Activated CD4-positive, alpha-beta T cell treated with anti-CD3 and anti-CD28 coated beads, Interleukin-2, Interleukin-6, amounts not matched to agents 100 ng/mL and 50 ng/mL, durations not matched to agents 16 hours and 8 hours (primary cell): ENCODE measurements at places on chromosomes 4 and X.

GRCh38 chr4:188287169-188287894, 148.1 kb downstream of the TRIML1 start:
- no peak for DNase-seq

DNA sequence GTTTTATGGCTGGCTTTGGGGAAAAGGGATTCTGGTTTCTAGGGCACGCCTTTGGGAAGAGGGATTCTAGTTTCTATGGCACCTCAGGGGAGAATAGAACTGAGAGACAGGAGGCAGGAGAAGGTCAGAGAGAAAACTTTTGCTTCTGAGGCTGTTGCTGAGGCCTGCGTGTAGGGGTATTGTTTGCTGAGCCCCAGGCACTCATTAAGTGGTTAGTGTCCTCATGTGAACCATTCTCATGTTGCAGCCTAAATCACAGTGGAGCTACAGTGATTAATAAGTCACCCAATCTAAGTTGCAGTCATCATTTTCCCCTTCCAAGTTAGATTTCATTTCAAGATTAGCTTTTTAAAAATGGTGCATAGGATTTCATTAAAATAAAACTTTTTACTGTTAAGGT, 29.0 kb downstream of the VCX3A start:
- DNase-seq = no peak

DNA sequence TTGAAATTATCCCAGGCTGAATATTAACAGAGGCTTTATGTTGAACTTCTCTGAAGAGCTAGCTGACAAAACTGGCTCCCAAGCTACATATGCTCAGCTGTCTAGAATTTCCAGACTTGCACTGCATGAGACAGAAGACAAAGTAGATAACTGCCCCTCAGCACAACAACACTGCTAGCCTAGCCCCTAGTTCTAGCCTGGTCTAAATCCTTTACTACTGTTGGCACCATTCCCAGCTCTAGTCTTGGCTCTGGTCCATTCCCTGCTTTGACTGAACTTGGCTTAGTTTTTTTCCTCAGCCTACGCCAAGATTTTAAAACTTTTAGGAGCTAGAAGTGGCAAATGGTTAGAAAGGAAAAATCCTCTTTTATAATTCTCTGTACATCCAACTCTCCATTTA, 7.6 kb upstream of the OPHN1 start:
- no peak for DNase-seq

DNA sequence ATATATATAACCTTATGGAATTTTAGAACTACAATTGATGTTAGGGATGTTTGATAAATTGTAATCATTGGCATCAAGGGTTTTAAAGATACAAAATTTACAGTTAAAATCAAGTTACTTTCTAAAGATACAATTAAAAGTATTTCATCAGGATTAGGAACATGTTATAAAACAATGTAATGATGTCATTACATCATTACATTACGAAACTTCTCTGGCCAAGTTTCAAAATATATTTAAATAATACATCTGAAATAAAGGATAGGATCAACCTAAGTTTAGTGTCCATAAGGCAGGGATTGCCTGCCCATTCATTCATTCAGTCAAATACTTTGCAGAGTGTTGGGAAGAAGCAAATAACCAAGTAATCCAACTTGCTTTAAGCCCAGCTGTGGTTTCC, 75.1 kb downstream of the TENM3 start:
- no peak for DNase-seq

DNA sequence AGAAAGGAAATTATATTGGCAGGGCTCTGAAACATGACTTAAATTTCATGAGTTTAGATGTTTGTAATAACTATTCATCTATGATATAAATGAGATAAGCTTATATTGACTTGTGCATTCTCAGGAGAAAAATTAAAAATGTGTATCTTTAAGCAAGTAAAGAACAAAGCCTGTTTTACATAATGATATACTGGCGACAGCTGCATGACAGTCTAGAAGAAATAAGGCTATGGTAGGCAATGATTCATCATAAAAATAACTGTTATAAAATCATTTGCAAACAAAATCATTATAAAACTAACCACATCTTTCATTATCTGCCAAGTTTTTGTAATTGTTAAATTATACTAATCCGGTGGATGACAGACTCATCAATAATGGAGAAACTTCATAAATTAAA, 188.1 kb downstream of the ADAM29 start:
- no peak for DNase-seq
